ENCODE measurements at places on chromosomes 16 and 17.
A peak's percentile ranks its signal among the peaks of the same experiment; 100 is the strongest.

GRCh38 chr17:9850151-9850550 lies 24.4 kb downstream of the GLP2R start:
- DNase-seq = no peak

- no peak for DNase-seq
These were observed 40.7 kb downstream of the LMF1 start for GRCh38 chr16:930076-930475.

DNA sequence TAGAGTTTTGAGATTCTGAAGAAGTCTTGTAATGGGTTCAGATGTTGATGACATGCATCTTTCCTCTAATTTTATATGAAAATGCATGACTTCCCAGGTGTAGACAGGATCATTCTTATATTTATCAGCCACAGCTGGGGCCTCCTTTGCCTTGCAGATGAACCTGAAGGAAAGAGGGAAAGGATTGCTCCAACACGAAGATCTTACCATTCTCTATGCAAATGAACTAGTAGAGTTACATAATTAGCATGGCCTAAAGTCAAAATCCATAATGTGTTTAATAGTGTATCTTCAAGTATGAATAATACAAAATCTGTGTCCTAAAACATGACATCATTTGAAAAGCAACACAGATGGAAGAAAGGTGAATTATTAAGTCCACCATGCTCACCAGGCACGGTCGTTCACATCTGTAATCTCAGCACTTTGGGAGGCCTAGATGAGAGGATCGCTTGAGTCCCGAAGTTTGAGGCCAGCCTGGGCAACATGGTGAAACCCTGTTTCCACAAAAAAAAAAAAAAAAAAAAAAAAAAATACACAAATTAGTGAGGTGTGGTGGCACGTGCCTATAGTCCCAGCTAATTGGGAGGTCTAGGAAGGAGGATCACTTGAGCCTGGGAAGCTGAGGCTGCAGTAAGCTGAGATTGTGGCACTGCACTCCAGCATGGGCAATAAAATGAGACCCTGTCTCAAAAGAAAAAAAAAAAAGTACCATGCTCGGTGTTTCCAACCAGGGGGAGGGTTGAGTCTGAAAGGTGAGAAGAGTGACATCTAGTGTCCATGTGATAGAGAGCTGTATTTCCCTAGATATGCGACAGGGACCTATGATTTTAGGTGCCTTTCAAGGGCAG lies 6.3 kb downstream of the VWA3A start:
- DNase-seq = no peak

GRCh38 chr16:85082173-85083050 lies 29.9 kb downstream of the CIBAR2 start:
- peak; percentile 42 for DNase-seq

GRCh38 chr17:40122136-40122998 lies 596 bp downstream of the MSL1 start:
- no peak for DNase-seq

All from NCI-H2107 (cell line).